ENCODE measurements at places on chromosomes 1 and 21. TPM values are rescaled to one million over a fixed set of nuclear protein-coding genes. Genes with fewer than 3 reads are reported as not detected.

CLDN17 gene
- not detected for total RNA-seq

MUTYH gene
- total RNA-seq = 18.4 TPM

TMEM61 gene
- total RNA-seq = 1.2 TPM

OR10Z1 gene
- not detected for total RNA-seq
